ENCODE measurements at places on chromosomes 7 and 10. TPM values are rescaled to one million over a fixed set of nuclear protein-coding genes. Genes with fewer than 3 reads are reported as not detected.

- DNase-seq: peak; percentile 11
Observed at GRCh38 chr10:130422366-130423324, 286.5 kb downstream of the GLRX3 start.

DNA sequence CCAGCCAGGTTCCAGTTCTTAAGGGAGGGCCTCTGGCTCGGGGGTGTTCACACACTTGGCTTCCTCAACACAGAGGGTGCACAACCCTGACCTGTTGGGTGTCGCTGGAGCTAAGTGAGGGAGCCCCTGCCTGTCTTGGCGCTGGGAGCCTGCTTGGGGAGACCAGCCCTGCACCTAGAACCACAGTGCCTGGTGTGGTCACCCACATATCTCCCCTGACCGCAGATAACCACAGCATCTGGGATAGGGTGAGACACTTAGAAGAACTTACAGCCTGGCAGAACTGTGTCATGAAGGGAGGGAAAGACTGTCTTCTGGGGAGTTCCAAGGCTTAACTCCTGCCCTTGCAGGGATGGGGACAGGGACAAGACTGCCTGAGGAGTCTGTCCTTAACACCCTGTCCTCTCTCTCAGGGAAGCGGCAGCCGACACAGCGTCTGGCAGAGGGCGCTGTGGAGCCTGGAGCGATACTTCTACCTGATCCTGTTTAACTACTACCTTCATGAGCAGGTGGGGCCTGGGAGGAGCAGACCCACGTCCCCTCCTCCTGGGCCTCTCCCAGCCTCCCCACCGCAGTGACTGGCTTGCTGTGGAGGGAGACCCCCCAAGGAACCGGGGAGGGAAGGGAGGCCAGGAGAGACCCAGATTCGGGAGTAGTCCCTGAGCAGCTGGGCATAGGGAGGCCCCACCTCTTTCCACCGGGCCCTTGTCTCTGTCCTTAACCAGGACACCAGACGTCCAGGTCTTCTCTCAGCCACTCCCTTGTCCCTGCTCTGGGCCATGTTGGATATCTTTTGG lies 59.0 kb downstream of the PALD1 start:
- peak; percentile 66 for DNase-seq

DNA sequence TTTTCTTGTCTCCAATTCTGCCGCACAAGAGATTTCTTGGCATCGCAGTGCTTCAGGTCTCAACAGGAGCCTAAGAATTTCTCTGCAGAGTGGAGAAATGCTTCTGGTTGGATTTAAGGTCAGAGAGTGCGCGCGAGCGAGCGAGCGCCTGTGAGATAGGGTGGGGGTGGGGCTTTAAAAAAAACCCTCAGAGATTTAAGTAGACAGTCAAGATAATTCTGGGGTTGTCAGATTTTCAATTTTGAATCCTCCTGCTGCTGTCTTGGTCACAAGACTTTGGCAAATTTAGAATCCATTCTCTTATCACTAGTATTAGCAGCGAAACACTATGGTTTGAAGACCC lies 49.7 kb downstream of the CPEB3 start:
- DNase-seq: peak; percentile 48

SCART1 gene
- 0.22 TPM for polyA plus RNA-seq

TRIM50 gene
- polyA plus RNA-seq: 0.27 TPM

Measured in small intestine (tissue), 16 donors.